NCI-H1092 (cell line): ENCODE measurements at places on chromosomes 5 and 9.

DNA sequence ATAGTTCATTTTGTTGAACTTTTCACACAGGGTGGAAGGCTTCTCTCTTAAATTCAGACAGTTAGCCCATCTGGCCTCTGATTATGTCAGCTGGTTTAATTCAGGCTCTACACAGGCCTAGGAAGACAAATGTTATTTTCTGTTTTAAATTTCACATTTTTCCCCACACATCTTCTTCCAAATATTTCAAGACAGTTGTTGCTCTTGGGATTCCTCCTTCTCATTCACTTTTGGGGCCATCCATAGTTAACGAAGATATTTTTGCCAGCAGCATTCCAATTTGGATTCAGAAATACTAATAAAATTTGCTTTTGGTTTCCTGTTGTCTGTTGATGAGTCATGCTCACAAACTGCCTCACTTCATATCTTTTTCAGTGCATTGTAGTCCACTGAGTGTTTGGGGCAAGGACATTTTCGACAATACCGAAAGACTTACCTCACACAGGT, 475.4 kb downstream of the DMAC1 start:
- no peak for DNase-seq

DNA sequence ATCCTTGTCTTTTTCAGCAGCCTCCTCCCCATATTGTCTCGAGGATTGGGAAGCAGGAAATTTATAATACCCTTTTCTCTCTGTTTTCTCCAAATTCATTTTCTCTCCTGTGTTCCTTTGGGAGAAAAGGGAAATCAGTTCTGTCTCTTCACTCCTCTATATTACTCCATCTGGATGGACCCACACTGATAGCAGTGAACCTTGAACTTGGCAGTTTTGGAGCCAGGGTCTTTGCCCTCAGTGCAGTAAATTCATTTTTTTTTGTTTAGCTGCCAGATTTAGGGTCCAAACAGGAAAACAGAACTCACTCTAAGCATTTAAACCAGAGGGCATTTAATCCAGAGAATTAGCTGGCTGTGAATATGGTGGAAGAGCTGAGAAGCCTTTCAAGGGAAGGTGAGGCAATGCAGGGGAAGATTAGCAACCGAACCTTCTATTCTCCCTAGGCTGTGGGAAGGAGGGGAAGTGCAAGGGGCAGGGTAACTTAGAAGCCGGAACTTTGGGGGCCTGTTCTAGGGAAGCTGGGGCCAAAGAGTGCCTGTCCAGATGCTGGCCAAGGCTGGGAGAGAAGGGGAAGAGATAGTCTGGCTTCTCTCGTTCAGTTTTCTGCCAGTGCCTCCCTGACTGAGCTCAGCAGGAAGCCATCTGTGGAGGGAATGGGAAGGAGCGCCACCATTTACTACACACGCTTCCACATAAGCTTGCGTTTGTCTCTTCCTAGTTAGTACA, 16.3 kb upstream of the NPR2 start:
- DNase-seq = peak; percentile 41

DNA sequence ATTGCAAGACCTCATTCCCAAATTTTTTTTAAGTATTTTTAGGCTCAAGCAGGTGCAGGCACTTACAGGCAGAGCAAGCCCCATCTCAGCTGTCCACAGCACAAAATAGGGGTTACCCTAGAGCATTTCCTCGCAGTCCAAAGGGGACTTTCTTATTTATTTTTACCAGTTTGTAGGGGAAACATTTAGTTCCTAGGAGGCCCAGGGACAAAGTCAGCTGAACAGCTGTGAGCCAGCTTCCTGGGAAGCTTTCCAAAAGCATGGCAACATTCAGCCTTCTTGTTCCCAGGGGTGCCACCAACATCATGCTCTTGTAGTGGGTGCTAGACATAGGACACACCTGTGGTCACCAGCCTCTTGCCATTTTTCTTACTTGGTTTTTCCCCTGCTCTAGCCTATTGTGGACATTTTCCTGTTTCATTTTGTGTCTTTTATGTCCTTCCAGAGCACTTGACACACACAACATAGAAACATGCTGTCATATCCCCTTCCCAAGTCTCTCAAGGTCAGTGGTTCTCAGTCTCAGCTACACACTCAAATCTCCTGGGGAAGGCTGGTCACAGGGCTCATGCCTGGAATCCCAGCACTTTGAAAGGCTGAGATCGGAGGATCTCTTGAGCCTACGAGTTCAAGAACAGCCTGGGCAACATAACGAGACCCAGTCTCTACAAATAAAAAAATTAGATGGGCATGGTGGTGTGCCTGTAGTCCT, 38.2 kb downstream of the HAVCR1 start:
- DNase-seq = peak; percentile 1

DNA sequence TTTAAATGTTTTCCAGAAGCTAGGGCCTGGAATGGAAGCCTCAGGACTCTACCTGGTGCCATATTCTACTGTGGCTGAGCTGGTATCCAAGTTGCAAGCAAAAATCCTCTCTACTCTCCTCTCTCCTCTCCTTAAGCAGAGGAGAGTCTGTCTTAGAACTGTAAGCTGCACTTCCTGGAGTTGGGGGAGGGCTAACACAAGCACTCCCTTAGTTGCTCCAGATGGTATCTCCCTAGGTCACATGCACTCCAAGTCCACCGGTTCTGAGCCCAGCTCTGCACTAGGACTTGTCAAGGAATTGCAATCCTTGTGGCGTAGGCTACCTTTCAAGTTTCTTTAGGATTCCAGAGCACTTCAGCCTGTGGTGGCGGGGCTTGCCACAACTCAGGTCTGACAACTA, 513.9 kb upstream of the RGMB start:
- no peak for DNase-seq

DNA sequence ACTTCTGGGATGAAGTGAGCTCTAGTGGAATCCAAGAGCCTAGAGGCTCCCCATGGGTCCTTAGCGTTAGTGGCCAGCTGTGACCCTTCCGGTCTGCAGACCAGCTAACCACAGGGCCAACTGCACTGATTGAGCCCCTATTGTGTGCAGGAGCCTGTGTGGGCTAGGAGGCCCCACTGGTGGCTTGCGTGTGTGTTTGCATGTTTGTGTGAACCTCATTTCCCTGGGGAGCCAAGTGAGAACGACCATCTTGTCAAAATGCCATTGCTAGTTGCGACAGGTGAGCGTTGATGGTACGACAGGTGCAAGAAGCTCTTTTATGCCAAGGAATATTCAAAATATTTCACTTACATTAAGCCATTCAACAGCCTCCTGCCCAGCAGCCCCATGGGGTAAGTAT, 44.1 kb upstream of the ANKRD33B start:
- DNase-seq = no peak

DNA sequence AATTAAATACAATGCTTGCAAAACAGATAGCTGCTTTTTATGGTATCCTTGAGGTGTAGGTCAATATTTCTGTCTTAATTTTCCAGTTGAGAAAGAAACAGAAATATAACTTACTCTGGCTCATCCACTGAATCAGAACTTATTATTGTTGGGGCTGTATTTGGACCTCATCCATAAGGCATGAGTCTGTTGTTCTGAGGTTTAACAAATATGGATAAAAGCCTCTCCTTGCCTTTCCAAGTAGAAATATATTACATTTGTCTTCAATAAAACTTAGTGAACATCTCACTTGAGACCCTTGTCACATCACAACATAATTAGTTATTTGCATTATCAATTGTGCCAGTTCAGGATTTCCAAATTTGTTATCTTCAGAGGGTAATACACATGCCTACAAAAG, 525.8 kb downstream of the AGTPBP1 start:
- DNase-seq = no peak

DNA sequence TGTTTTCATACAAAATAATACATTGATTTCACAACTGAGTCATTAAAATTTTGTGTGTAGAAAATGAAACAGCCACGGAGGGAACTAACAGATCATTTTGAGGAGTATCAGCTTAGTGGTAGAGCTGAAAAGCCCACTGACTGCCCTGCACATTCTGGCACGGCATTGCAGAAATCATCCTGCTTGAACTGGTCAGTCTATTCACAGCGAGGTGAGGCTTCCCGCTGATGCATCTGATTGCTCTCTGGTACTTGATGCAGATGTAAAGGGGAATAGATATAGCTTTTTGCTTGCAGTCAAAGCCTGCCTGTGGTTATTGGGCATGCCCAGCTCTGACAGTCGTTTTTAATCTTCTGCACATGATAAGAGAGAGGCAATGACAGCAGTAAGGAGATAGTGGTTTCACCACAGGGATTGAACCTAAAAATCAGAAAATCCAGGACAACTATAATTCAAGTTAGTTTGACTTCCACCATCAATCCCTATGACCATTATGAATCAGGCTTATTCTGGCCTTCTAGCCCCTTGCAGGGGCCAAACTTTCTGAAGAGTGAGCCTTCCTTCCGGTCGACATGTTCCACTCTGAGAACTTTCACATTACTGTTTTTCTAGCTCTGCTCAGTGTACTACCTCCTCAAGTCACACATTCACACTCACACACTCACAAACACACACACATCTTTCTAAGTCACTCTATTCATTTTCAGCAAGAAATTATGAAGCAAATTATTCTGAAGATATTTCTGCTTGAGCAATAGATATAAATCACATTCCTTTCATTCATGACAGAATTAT, 782.8 kb upstream of the NUDT12 start:
- DNase-seq = no peak

DNA sequence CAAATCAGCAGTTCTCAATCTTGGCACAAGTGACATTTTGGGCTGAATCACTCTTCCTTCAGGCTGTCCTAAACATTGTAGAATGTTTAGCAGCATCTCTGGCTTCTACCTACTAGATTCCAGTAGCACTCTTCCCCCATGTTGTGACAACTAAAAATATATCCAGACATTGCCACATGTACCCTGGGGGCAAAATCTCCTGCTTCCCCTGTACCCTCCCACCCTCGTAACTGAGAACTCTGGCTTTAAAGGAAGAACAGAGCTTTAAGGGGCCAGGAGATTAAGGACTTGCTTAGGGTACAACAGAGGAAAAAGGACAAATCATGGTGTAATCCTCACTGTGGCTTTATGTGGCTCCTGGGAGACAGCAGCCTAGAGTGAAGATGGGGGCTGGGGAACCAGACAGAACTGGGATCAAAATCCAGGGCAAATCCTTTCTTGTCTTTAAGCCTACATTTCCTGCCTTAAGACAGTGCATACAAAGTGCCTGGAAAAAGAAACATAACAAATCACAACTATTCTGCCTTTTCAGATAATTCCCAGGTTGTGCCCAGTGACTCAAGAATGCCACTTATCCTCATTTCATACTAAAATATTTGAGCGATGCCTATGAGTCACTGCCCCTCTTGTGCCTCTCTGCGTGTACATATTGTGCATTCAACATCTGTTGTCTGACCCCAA, 109.3 kb downstream of the DAPK1 start:
- DNase-seq = no peak

- no peak for DNase-seq
Measured at GRCh38 chr5:36264202-36264760, 22.6 kb upstream of the NADK2 start.

- no peak for DNase-seq
Measured at GRCh38 chr9:87673446-87674120, 52.3 kb upstream of the CTSL start.

DNA sequence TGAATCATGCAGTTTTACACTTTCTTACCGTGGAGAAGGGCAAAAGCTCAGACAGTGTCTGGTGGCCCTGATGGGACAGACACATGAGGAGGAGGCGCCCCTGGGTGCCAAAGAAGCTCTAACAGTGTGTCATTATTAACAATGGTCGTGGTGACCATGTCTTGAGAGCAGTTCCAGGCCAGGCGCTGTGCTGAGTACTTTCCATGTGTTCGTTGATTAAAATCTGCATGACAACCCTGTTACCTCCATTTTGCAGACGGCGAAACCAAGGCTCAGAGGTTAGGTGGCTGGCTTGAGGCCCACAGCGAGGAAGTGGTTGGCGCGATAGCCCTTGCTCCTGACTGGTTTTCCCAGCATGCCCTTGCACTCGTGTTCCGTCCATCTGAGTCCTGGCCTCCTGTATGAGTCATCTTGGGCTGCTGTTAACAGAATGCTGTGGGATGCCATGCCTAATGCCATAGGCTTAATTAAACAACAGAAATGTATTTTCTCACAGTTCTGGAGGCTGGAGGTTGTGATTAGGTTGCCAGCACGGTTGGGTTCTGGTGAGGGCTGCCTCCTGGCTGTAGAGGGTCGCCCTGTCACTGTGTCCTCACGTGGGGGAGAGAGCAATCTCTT, 92.0 kb downstream of the AMBP start:
- no peak for DNase-seq

GRCh38 chr5:93311881-93312280, 269.1 kb downstream of the NR2F1-AS1 start:
- no peak for DNase-seq

- DNase-seq = no peak
Measured at GRCh38 chr9:134559013-134559412, 82.6 kb upstream of the COL5A1 start.

DNA sequence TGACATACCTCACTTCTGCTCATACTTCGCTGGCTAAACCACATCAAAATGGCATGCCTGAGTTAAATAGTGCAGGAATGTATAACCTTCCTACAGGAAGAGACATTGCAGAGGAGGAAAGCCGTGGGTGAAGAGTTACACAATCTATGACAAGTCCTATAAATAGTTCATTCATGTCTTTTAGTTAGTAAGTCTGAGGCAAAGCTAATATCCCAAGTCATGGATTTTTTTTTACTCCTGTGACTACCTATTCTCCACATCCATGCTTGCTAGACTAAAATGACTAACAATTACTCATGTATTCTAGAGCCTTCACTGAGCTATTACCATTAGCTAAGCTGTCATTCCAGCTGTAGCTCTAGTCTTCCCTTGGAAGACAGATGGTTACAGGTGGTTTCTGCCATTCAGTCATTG, 391.3 kb downstream of the NR2F1-AS1 start:
- DNase-seq = no peak

DNA sequence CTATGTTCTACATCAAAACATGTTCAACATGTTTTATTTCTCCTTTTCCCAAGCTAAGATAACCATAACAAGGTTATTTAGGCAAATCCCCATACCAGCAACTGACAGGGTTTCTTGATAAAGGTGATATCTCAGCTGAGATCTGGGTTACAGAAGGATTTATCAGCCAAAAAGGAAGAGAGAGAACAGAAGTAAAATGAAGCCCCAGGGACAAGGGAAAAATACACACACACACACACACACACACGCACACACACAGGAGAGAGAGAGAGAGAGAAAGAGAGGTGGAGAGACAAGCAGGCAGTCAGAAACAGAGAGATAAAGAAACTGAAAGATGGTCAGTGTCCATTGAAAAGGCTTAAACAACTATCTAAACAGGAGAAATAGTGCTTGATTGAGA, 19.7 kb upstream of the MLLT3 start:
- DNase-seq = no peak

- DNase-seq = no peak
Measured at GRCh38 chr5:19927170-19927569, 60.8 kb downstream of the CDH18 start.

GRCh38 chr5:194102-194501, 2.8 kb downstream of the LRRC14B start:
- no peak for DNase-seq
